ENCODE measurements at places on chromosomes 6 and 20. TPM values are rescaled to one million over a fixed set of nuclear protein-coding genes. Genes with fewer than 3 reads are reported as not detected.

JARID2 gene
- 16.8 TPM for total RNA-seq

SLC25A27 gene
- total RNA-seq: 1.1 TPM

SRMS gene
- total RNA-seq: not detected

IPCEF1 gene
- under 0.01 TPM for total RNA-seq

DNAH8 gene
- total RNA-seq: 1.5 TPM

LTB gene
- not detected for total RNA-seq

NRSN1 gene
- not detected for total RNA-seq

GCNT2 gene
- 0.43 TPM for total RNA-seq

FAXC gene
- total RNA-seq: 0.14 TPM

ULBP2 gene
- 11.5 TPM for total RNA-seq

CLPSL2 gene
- not detected for total RNA-seq

TPBG gene
- total RNA-seq: 276 TPM
